Activated CD8-positive, alpha-beta memory T cell treated with anti-CD3 and anti-CD28 coated beads, Interleukin-2, amount 50 U/mL, for 4 hours (primary cell): ENCODE measurements at places on chromosomes 4 and X.

- DNase-seq = no peak
These were observed 196.4 kb downstream of the GALNTL6 start for GRCh38 chr4:172009446-172010230.

DNA sequence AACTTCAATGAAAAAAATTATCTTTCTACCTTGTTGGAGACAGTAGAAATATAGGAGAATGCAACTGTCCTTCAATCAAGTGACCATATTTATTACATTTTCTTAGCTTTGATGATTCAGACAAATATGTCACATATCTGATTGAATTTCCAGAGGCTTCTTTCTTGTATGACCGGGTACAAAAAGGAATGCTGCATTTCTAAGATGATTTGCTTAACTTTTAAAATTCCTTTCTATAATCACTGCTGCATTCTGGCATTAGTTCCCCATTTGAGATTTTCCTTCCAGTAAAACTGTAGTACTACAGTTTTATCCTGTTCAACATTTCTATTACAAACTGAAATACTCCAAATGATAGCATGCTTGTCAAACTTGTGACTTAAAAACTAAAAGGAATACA, 5.2 kb downstream of the MFSD8 start:
- DNase-seq = no peak

DNA sequence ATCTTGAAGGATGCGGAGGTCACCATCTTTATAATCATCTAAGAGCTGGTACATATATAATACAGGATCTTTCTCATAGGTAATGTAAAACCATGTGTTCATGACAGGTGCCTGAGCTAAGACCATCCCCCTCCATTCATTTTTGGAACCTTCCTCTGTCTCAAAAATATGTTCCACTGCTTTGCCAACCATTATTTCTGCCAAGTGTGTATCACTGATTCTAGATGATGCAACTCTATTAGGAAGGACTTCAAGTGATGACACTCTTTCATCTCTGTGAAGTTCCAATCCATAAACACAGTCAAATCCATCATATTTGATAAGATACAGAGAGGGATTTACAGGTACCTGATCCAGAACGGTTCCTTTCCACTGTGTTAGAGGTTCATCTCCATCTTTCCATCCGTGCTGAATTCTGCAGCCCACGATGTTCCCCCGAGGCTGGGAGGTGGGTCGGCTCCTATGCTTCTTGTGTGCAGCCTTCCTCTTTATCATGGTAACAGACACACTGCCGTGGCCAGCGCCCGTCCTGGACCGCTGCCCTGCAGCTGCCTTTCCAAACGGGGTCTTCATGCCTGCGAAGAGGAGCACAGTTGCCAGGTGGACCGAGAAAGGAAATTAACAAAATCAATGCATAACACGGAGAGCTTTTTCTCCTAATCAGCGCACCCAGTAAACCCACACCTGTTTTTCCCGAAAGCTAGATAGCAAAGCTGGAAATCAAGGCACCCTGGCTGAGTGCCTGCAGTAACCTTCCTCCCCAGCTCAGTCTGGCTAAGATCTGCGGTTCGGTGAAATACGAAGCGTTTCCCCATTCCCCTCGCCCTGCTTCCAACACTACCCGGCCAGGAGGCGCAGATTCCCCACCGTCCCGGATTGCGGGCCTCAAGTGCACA, 718 bp downstream of the SPIN3 start:
- no peak for DNase-seq

DNA sequence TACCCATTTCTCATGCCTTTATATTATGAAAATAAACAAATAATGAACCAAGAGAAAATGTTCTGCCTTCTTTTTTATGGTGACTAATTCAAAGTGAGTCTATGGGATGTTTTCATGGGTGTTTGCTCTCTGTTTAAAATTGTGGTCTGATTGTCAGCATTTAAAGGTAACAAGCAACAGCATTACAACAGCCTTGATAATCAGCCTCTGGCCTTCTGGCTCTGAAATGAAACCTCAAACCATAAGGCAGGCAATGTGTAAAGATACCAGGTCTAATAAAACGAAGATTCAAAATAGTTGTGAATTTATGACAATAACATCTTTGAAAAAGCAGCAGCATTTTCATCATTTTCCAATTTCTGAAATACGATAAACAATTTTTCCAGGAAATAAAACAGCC, 63.7 kb downstream of the FAM13A start:
- DNase-seq = no peak

DNA sequence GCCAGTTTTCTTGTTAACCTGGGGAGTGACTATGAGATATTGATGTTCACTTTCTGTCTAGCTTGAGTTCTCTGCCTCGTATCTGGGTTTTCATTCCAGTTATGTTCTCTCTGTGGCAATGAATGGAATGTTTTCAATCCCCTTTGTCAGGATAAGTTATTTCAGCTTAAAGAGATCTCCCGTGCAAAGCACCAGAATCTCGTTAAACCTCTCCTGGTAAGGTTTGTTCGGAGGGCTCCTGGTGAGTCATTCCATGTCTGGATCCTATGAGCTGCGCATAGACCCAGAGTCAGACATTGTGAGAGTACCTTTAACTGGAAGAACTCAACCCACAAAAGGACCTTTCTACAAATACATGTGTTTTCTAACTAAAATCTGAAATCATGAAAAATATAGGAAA, 51.0 kb downstream of the KDR start:
- no peak for DNase-seq

GRCh38 chr4:102575369-102576129, 74.4 kb downstream of the NFKB1 start:
- DNase-seq = no peak

DNA sequence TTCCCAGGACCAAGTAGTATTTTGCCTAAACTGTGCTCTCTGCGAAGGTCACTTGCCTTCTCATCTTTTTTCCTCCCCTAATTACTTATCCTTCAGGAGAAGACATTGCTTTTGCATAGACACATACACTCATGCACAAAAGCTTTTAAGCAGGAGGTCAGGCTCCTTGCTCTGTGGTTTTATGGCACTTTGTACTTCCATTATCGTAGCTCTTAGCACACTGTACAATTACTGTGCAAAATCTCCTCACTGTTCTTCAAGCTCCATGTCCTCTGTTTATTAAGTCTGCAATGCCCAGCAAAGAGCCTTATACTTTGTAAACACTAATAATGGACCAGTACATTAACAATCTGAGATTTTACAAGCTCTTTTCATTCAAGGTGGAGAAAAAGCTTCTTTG, 188.4 kb upstream of the GNPDA2 start:
- DNase-seq = no peak

DNA sequence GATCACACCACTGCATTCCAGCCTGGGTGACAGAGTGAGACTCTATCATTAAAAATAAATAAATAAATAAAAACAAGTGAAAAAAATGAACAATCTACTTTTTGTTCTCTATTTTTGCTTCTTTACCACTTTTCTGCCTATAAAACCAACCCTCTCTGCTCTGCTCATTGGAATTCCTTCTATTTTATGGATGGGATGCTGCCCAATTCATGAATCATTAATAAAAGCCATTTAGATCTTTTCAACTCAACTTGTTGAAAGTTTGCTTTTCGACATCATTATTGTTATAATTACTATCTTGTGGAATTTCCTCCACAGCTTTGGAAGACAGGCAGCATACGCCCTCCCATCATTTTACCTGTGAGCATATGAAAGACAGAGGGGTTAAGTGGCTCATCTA, 52.1 kb upstream of the SMIM10 start:
- DNase-seq = no peak

DNA sequence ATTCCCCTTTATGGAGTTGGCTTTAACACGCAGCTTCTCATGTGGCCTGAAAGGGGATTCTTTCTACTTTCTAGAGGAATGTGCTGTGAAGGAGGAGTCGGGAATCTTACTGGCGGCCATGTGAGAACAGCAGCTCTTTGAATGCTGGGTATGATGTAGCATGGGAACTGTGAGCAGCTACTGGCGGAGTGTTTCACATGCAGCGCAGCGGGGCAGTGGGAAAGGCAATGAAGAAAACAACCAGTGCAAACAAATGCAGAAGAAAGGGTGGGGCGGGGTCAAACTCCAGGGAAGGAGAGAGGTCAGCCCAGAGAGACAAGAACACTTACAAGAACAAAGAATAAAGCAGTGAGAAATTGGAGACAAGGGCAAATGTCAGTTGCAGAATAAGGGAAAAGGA, 363.8 kb upstream of the FTHL17 start:
- no peak for DNase-seq

DNA sequence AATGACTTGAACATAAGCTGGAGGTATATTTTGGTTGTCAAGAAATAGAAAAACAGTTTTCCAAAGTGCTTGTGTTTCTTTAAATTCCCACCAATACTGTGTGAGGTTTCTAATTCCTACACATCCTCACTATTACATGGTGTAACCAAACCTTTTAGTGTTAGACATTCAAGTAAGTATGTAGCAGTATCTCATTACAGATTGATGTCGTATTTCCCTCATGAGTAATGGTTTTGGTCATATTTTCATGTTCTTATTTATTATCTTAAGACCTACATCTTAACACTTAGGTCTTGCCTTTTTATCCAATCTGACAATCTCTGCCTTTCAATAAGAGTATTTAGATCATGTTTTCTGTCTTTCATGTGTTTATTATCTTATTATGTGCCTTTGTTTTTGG, 253.7 kb upstream of the ANXA10 start:
- no peak for DNase-seq

DNA sequence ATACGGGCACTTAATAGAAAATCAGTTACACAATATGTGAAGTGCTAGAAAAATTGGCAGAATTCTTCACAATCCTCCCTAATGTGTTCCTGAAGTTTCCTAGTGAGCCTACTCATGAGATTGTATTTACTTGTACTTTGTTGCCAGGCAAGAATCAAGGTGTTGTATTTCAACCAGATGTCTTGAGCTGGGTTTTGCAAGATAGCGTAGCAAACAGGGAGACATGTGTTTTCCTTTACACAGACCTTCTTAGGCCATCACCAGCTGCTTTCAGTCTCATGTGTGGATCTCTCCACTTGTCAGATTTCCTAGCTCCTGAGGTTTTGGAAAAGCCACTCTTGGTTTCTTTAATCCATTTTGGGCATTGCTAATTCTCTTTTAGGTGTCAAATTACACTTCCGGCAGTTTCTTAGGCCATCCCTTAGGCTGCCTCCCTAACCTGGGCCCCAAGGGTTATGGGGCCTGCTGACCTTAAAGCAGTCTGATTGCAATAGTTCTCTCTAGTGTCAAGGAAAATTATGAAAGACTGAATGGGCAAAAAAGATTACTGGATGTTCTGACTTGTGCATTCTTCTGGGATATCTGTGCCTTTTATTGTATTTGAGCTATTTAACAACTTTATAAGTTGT, 12.2 kb upstream of the EDA start:
- no peak for DNase-seq

DNA sequence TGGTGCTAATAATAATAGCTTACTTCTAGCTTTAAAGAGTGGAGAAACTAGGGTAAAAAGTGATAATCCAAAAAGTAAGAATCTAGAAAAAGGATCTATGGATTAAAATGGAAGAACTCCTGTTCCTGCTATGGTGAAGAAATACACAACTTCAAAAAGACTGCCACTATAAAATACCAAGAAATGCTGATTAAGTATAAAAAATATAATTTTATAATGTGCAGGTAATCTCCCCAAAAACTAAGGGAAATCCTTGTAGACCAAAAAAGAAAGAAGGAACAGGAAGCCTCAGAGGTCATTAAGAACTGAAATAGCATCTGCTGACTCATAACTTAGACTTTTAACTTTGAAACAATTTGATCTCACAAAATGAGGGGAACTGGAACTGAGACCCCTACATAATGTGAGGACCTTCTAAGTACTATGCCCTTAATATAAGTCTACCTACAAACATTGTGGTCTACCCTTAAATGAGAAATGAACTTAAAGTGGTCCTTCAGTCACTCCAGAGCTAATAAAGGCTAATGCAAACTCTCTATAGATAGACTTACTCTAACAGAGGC, 50.6 kb upstream of the SRPX start:
- no peak for DNase-seq

GRCh38 chr4:8488791-8489369, 48.3 kb downstream of the TRMT44 start:
- no peak for DNase-seq
